Astrocyte of the hippocampus (primary cell): ENCODE measurements at places on chromosomes 3 and 15.
A peak's percentile ranks its signal among the peaks of the same experiment; 100 is the strongest.

DNA sequence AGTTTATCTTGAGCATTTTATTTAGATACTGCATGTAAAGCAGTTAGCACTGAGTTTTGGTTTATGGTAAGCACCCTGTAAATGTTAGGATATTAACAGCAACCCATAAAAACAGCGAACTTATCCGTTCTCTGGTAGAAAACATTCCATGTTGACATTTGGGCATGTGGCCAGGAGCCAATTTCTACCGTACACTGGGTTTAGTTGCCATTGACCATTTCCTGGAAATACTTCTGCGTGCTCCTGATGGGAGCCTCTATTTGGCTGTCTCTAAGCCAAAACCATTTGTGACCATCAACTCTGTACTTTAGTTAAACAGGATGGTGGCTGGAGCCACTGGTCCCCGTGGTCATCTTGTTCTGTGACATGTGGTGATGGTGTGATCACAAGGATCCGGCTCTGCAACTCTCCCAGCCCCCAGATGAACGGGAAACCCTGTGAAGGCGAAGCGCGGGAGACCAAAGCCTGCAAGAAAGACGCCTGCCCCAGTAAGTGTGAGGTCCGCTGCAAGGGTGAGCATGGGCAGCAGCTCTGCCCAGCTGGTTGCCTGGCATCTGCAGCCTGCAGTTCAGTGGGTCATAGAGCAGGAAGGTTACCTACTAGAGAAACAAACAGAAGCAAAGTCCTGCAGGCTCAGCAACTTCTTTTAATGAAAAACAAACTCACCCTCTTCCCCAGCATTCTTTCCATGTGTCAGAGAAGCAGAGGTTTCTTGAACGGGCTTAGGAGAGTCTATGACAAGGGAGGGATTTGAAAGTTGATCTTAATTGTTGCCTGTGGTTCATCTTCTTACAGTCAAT lies 7.1 kb downstream of the THBS1 start:
- no peak for DNase-seq

DNA sequence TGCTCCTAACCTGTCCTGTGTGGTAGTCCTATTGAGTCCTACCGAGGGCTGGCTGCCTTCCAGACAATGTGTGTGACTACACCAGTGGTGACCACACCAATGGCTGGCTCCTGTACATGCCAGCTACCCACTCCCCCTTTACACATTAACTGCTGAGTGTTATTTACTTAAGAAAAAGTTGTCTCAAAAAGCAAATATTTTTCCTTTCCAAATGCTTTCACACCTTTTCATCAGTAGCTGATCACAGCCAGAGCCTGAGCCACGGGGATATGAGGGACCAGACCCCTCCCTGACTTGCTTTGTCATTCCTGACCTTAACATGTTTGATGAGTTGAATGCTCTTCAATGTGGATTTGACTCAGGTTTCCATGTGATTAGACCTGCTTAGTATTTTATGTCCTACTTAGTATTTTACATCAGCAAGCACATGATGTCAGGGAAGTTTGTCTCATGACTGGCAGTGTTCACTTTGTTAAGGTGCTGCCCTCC lies 29.6 kb upstream of the GREM1 start:
- peak; percentile 66 for DNase-seq

DNA sequence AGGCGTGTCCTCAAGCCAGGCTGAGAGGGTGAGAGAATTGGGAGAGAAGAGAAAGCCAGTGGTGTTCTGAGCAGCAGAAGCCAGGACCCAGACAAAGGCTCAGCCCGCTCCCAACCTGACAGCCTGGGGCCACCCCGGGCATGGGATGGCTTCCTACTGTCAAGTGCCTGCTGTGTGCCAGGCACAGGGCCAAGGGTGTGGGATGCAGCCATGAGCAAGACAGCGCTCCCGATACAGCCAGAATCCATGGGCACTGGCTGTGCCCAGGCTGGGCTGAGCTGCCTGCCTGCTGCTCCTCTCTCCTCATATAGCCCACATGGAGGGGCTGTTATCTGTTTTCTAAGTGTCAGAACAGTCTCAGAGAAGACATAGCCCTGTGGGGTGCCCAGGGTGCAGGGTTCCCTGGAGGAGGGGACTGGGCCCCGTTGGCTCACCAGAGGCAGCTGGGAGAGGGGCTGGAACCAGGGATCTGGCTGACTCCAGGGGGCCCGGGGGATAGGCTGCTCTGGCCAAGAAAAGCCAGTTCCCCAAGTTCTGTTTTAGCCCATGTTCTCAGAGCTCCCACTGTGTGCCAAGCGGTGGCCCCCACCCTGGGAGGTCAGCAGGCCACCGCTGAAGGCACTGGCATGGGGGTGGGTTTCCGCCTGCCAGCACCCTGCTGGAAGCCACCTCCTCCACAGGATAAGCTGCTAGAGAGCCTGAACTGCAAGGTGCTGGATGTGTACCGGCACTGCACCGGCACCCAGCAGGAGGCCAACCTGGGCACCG lies 39.0 kb downstream of the CFAP100 start:
- no peak for DNase-seq

DNA sequence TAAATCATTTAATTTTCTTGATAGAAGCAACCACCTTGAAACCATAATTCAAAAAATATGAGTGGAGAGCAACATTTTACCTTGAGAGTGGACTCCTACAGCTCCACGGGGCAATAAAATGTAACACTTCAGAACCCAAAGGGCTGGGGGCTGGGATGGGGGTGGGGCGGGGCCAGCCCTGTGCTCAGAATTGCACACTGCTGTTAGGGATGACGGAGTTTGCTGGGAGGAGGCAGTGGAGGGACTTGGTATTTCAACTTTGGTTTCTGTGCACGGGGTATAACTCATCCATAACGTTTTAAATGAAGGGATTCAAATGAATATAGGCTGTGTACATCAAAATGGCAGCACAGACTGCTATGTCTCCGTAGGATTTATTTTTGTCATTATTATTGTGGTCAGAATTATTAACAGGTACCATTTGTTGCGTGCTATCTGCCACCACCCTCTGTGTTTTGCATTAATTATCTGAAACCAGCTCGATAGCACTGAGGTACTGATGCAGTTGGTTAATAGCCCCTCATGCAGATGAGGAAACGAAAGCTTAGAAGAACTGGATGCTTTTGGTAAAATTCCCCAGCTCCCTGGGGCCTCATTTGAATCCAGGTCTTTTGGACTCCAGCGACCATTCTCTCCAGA lies 29.4 kb upstream of the WNT5A start:
- no peak for DNase-seq

DNA sequence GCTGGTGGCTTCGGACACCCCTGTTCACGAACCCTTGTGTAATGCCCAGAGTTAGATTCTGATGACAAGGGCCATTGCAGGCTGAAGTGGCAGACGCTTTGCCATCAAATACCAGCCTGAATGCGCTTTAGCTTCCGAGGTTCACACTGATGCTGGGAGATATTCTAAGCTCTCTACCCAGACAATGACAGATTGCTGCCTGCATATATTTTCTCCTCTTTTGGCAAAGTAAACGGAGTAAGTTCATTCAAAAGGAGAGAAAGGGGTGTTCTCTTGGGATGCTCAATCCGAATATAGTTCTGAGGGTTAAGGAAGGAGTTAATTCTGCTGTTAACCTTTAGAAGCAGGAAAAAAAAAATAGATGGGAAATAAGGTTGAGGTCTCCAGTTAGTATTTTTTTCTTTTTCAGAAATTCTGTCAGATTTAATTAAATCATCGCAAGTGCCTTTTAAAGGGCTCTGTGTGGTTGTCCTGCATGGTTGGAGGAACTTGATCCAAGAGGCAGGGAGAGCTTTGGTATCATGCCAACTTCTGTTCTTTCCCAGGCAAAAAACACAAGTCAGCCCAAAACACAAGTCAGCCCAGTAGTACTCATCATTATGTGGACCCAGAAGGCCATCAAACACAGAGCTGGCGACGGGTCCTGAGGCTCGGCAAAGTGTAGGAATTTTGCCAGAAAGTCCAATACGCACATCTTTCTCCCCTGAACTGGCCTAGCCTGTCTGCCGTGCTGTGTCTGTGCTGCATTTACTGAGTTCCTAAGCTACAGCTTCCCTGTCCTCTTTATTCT lies 70.9 kb upstream of the ST8SIA2 start:
- DNase-seq = peak; percentile 52

DNA sequence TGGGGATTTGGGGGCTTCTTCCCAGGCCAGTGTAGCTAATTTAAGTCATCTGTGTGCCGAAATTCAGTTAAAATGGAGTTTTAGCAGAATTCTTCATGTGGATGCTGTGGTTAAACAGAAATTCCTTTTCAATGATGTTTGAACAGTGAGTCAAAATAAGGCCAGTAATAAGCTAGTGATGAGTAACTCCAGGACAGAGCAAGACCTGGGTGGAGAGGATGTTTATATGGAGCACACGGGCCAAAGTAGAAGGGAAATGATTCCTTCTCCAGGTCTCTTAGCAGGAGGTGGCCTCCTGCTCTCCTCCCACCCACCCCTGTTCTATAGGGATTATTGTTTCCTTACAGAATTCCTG lies 31.9 kb upstream of the UACA start:
- peak; percentile 85 for DNase-seq

DNA sequence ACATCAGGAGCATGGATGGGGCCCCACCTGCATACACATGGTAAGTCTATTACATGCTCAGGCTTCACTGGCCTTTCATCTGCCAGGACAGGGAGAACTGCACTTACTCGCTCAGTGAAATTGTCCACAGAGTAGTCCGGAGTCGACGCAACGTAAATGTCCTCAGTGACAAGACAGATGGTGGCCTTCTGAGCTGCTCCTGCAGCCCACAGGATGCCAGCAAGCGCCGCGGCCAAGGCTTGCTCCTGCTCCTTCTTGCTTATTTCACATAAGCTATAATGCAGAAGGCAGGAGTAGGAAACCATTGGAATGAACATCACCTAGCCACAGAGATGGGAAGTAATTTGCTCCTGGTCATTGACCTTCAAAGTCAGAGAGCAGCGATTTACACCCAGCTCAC lies 14.4 kb downstream of the MINDY4B start:
- DNase-seq = no peak

DNA sequence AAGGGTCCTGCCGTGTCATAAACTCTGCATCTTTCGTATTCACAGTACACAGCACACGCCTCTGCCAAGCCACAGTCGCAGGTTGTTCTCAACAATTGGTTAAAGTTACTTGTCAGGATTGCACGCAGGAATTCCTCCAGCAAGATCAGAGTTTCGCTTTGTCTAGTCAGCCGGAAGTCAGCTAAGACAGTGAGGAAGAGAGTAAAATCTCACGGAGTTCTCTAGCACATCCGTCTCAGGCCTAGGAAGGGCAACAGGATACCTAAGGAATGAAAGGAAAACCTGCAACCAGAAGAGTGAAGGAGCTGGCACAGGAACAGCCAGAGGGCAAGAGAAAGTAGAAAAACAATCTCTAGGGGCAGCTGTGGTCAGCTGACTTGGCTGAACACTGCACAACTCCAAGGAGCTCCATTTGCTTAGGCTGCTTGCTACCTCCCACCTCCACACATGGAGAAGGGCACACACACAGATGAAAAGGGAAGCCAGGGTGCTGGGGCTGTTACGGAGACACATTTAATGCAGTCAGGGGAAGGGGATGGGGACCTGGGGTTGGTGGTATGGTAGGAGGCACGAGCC lies 23.7 kb downstream of the RORA start:
- peak; percentile 25 for DNase-seq

DNA sequence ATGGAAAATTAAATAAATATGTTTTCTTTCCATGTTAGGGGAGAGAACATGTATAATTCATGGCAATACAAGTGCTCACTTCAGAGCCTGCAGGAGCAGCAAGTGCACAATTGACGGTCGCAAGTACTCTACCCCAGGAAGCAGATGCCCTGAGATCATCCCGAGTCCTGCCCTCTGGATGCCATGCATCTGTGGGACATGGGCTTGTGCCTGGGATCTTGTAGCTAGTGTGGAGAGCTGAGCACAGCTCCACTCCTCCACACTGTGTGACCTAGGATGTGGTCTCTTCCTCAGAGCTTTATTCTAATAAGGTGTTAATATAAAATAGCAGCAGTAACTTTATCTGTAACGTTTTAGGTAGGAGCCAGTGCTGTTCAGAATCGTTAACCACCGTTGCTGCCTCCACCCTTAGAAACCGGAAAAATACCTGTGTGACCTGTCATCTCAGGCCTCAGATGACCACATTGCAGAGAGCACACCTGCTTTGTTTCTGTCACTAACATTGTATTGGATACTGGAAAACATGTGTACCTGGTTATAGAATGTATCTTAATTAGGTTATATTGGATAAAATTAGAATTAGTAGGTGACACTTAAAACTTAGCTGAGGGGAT lies 105.0 kb upstream of the GOLGA6L6 start:
- no peak for DNase-seq

DNA sequence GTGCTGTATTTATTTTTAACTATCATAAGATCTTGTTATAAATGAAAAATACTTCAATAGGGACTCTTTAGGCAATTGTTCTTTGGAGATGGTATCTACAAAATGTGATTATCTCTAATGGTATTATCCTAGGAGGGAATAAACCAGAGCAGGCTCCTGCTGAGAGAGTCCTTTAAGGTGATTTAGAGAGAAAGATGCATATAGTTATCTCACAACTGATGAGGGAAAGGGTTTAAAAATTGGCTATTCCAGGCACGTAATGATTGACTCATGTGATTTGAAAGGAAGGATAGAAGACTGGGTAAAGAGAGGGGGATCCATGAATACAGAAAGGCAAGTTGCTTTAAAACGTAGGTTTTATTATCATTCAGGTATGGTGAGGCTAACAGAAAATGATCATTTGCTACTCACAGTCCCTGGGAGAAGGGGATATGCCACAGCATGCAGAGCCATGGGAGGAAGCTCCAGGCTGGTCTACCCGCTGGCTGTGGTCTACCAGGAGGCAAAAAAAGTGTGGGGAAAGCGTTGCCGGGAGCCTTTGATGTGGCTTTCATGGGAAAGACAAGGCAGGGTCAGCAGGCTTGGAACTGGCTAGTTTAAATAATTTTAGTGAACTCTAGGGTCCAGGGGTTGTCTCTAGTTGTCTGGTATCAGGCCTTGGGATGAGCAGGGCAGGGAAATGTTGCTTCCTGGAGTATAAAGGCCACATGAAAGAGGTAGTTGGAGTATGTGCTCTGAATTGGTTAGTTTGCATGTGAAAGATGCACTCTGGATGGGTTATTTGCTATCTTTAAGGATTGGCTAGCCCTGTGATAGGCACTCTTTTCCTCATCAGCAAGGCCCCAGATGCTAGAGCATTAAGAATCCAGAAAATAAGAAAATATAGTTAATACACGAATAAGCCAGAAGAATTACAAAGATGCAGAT lies 798.4 kb upstream of the GRM7 start:
- no peak for DNase-seq
